ENCODE measurements at places on chromosomes 4 and X.

GRCh38 chr4:187268940-187269339 is 545.3 kb upstream of the FAT1 start:
- no peak for DNase-seq

DNA sequence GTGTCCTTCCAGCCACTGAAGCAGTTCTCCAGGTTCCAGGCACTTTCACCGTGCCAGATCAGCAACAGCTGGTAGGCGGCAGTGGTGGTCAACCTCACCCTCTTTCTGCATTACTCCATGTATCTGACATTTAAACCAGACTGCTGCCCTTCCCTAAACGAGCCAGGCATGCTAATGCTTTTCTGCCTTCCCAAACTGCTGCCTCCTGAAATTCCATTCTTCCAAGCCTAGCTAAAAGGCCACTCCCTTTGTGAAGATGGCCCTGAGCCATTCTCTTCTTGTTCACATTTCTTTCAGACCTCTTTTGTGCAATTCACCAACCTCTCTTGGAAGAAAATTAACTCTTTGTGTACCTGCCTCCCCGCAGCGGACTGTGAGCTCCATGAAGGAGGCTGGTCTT is 73.7 kb downstream of the CHST7 start:
- DNase-seq: no peak

DNA sequence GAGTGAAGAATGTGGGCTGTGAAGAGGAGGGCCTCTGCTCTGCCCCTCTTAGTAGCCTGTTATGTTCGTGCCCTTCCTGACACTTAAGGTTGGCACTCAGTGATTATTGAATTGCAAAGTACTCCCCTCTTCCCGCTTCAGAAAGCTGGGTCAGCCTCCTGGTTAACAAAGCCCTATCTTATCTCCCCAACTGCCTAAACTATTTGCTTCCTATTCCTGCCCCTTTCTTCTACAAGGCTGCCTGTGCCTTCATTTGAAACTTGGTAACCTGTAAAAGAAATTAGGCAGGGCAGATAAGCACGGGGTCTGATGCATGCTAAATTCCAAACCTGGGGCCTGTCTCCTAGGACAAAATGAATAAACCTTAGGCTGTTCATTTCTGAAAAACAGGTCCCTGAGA is 23.1 kb upstream of the TMEM150C start:
- DNase-seq: no peak

GRCh38 chr4:171929477-171929876 is 116.3 kb downstream of the GALNTL6 start:
- no peak for DNase-seq

DNA sequence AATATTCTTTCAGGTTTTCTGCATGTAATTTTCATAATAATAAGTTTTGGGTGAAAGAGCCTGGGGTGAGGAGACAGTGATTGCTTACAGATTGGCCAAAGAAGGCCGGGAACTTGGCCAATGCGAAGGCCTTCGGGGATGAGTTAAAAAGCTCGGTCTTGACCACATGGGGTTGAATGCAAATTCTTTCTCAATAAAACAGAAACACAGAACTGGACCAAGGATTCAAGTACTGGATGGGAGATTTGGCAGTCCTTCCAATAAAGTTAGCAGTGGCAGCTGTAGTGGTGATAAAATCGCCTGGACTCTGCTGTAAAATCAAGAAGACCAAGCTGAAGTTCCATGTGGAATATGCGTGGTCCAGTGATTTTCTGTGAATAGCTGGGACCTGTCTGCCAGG is 282.2 kb upstream of the KLF3 start:
- DNase-seq: no peak

DNA sequence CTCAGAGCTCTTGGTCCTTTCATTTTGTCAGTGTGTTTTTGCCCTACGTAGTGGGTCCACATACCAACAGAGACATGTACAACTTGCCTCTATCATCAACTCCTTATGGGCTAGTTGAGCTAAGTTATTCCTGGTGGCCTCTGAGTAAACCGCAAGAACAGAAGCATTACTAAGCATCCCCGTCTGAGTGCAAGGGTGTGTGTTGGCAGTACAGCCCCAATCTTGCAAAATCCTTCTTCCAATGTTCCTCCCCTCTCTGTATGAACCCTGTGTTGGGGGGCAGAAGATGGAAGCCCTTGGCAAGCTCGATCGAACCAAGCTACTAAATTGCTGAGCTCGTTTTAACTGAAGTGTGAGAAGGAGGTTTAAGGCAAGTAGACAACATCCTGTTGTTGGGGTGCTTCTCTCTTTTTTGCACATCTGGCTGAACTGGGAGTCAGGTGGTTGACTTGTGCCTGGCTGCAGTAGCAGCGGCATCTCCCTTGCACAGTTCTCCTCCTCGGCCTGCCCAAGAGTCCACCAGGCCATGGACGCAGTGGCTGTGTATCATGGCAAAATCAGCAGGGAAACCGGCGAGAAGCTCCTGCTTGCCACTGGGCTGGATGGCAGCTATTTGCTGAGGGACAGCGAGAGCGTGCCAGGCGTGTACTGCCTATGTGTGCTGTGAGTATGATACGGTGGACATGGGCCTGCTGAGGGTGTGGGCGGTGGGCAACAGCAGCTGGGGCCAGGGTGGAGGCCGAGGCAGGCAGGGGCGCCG is at the start of gene SH2D1A:
SH2D1A (plus strand) TSS at position 447 of the 760 bp plus-strand sequence; CDS start at position 527, 80 bp downstream.
- no peak for DNase-seq

- no peak for DNase-seq
Measured at GRCh38 chrX:131262200-131262599, 26.9 kb downstream of the IGSF1 start.

- no peak for DNase-seq
Measured at GRCh38 chrX:136747003-136747986, 33.4 kb downstream of the ARHGEF6 start.

DNA sequence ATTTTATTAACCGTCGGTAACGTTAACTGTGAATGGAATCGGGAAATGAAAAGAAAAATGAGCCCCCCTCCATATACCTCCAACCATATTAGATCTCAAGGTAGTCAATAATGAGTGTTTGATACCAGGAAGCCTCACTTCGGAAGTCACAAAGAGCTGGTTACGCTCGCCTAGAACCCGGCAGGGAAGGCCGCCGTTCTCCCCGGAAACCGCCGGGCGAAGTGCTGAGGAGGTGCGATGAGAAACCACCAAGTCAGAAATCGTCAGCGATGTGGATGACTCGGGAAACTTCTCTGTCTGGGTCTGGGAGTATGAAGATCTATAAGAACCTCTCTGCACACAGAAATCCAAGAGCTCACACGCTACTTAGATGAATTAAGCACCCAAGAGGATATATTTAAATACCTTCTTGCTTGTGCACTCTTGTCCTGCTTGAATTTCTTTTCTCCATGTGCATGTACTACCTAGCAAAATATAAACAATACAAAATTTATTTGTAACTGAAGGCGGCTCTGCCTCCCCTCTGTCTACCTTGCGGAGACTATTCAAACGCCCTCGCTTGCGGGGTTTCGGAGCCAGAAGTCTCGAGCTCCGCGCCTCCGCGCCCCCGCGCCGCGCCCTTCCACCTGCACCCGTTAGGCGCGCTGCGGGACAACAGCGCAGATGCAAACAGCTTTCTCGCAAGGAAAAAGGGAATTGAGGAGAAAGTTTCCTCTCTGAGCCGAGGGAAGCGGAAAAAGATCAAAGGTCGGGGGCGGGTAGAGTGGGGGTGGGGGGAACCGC is 17.8 kb downstream of the NKX6-1 start:
- DNase-seq: no peak

DNA sequence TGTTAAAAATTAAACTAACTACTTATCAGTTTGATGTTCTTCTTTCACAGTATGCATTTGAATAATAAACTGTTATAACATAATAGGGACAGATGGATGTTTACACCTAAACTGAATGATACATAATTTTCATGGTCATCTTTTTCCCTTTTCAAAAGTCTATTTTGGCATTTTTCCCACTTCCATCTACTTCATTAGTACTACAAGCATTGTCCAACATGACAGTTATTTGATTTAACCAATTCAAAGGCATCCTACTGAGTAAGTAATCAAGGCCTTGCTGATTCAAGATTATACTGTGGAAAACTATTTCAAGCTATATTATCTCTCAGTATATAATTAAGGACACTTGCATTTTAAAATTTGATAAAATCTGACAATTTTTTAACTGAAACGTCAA is 212.9 kb downstream of the FAT4 start:
- DNase-seq: no peak

GRCh38 chr4:150323406-150324325 is 245.4 kb downstream of the DCLK2 start:
- DNase-seq: no peak

GRCh38 chr4:136441629-136442282 is 1090.5 kb downstream of the PCDH18 start:
- no peak for DNase-seq

- DNase-seq: no peak
Measured at GRCh38 chr4:3210467-3210866, 38.5 kb upstream of the MSANTD1 start.

DNA sequence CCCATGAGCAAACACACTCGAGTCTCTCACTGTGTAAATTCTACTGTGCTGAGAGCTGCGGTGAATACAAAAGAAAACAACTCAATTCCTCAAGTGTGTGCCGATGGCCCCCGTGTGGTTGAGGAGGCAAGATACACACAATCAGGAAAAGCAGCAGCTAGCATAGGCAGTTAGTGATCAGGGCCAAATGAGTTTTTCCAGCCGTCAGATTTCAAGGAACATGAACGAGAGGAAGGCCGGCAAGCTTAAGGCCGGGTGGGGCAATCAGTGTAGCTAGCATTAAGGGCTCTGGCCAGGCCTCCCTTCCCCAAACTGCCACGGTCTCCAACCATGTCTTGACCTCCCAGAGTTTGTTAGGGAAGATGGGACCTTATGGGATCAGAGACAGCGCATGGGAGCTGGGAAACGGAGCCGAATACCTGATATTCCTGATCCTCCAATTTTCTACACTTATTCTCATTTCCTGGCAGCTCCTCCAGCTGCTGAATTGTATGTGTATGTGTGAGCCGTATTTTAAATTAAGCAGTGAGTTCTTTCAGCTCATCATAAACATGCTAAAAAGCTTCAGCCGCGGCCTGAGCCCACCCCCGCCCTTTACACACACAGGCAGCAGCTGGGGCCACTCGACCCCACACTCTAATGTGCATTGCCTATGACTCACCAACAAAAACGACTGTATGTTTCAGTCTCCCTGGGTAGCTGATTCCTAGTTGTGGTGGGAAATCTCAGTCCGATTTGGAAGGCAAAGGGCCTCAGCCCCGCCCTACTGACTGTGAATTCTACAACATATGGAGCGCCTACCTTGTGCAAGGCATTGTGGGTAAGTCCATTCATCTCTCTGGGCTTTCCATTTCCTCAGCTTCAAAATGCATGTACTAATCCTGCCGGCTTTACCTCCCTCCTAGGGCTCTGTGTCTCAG is 59.9 kb downstream of the RTL9 start:
- DNase-seq: no peak

DNA sequence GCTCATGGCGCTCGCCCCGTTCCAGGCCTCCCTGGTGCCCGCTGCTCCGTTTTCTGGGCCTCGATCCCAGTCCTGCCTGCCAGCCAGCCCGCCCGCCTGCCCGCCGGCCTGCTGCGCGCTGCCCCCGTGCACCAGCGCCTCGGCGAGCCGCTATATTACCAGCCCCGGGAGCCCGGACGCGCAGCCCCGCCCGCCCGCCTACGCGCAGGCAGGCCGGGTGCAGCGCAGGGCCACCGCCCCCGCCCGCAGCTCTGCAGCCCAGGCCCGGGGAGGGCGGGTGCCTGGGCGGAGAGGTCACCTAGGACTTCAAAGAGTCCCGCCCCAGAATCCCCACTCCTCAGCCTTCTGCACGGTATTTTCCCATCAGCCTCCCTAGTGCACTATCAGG is at the start of gene MAOB:
MAOB (minus strand) TSS at position 157 of the 388 bp plus-strand sequence; CDS start at position 6, 151 bp downstream.
- no peak for DNase-seq

DNA sequence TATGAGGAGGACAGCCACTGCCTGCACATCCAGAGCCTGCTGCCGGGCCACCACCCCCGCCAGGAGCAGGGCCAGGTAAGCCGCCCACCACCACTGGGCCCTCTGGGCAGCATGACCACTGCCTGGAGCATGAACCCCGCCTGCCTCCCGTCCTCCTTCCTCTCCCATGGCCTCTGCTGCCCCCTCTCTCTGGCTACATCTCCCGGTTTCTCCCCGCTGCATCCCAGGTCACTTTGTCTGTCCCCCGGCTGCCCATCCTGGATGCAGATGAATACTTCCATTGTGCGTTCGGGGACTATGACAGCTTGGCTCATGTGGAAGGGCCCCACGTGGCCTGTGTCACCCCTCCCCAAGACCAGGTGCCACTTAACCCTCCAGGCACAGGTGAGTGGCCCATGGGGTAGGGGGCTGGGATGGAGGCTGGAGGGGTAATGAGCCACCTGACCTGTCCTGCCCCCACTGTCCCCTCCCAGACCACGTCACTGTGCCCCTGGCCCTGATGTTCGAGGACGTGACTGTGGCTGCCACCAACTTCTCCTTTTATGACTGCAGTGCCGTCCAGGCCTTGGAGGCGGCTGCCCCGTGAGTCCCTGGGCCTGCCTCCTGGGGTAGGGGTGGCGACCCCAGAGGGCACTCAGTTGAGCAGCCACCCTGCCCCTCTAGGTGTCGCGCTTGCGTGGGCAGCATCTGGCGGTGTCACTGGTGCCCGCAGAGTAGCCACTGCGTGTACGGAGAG is 6.0 kb downstream of the PLXNB3 start:
- DNase-seq: no peak

GRCh38 chr4:31089815-31090214 is 369.6 kb downstream of the PCDH7 start:
- no peak for DNase-seq

GRCh38 chr4:39369301-39369700 is 3.1 kb upstream of the RFC1 start:
- no peak for DNase-seq

DNA sequence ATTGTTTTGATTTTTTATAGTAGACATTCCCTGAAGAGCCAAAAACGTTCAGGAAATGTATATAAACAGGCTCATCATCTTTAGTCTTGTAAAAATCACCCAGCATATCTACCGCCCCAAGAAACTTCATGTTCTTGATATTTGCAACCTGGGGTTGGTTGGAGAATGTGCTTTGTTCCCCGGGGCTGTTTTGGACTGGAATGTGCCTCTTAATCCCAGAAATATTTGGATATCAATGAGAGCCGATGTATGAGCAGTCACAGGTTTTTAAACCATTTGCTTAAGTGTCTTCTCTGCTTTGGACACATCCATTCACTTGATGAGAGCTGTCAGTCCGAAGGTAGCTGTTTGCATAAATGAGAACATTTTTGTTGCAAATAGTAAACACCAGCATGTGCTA is 449.7 kb downstream of the PCDH7 start:
- DNase-seq: no peak
